ENCODE measurements at places on chromosomes 7 and 10.
A peak's percentile ranks its signal among the peaks of the same experiment; 100 is the strongest.

DNA sequence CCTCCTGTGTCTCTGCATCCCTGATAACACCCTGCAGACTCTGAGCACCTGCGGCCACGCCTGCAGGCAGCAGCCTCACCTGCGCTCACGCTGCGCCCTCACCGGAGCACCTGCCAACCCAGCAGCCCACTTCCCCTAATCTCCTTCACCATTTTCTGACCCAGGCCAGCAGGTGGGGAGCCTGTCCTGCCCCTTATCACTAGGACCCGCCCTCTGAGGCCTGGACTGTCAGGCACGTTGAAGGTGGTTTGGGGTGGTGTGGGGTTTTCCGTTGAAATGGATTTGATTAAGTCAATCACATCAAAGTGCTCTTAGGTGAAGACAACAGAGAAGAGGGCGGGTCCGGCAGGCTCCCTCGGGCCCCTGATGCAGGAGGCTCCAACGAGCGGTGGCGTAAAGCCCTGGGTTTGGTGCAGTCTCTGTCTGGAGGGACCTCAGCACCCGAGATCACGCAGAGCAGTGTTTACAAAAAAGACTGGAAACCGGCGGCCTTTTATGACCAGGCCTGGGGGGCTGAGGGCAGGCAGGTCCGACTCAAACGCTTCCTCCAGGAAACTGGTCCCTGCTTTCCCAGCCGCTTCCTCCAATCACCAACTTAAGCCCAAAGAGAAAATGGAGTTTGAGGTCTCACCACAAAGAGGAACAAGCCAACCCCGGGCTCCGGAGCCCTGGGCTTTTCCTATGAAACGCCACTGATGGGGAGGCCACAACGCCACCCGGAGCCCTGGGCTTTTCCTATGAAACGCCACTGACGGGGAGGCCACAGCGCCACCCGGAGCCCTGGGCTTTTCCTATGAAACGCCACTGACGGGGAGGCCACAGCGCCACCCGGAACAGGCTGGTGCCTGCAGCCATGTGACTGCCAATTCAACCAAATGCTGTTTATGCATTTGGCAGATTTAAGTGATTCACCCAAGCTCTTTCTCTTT, 45.5 kb downstream of the DPYSL4 start:
- DNase-seq = no peak

DNA sequence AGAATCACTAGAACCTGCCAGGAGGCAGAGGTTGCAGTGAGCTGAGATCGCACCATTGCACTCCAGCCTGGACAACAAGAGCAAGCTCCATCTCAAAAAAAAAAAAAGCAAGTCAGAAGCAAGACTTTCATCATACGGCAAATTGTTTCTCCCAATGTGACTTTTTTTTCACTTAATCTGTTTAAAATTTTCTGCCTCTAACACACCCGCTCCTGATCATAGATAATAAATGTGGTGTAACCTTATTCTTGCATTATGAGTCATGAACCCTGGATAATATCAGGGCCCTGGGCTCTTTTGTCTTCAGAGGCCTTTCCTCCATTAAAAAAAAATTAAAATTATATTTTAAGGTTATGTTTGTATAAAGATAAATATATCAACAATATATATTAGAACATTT, 111.4 kb upstream of the JCAD start:
- no peak for DNase-seq

DNA sequence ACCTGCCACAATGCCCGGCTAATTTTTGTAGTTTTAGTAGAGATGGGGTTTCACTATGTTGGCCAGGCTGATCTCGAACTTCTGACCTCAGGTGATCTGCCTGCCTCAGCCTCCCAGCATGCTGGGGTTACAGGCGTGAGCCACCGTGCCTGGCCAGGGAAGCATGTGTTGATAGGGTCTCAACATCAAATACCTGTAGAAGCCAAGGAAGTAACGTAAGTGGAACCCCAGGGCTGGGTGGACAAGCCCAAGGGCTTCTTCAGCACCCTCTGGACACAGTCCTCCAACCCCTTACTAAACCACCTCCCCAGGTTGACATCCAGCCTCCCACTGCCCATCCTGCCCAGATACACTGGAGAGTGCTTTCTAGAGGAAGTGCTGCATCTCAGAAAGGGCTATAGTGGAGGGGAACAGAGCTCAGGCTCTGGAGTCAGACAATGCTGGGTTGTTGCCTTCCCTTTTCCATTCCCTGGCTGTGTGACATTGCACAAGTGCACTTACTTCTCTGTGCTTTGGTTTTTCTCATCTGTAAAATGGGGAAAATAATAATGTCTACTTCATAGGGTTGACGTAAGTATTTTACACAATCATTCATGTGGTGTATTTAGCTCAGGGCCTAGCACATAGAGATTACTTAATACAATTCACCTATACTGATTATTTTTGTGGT, 73.9 kb upstream of the KAT6B start:
- DNase-seq = no peak

DNA sequence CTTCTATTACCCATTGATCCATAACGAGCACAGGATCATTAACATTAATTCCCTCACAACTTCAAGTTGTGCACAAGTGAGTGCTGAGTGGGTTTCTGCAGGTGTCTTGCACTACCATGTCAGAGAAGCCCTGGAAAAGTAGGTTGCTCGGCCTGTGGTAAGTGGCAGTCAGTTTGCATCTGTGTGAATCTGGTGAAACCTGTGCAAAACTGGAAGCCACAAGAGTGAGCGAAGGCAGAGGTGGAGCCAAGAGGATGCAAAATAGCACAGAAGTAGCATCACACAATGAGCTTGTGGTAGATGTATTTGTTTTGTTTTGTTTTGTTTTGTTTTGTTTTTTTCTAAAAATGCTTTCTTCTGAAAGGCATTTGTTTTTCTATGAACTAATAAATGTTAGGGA, 181.5 kb downstream of the THSD7A start:
- no peak for DNase-seq

- DNase-seq = no peak
Measured at GRCh38 chr10:48939790-48940325, at the start of gene LRRC18. Gene LRRC18, minus strand, starts transcription at chr10:48939840. Its CDS starts 25,685 bp downstream, at chr10:48914155.

- no peak for DNase-seq
Measured at GRCh38 chr7:51031216-51031615, 248.5 kb upstream of the GRB10 start.

- DNase-seq = no peak
Measured at GRCh38 chr10:102163342-102163989, 11.3 kb downstream of the NOLC1 start.

- DNase-seq = no peak
Measured at GRCh38 chr7:75872073-75872782, 6.6 kb upstream of the RHBDD2 start.

DNA sequence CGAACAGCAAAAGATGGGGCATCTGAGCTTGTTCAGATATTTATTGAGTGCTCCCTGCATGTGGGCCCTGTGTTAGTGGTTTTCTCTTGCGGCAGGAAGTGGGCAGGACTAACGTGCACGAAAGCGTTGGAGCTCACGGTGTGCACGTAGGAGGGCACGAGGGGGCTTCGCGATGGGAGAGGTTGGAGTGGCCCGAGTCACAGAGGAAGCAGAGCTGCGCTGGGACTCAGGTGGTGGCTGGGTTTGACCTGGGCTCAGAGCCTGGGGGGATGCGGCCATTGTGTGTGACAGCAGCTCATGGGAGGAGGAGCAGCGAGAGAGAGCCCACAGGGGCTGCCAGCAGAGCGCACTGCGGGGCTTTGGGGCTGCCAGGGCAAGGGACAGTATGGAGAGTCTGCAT, 7.7 kb downstream of the ZSCAN25 start:
- no peak for DNase-seq

DNA sequence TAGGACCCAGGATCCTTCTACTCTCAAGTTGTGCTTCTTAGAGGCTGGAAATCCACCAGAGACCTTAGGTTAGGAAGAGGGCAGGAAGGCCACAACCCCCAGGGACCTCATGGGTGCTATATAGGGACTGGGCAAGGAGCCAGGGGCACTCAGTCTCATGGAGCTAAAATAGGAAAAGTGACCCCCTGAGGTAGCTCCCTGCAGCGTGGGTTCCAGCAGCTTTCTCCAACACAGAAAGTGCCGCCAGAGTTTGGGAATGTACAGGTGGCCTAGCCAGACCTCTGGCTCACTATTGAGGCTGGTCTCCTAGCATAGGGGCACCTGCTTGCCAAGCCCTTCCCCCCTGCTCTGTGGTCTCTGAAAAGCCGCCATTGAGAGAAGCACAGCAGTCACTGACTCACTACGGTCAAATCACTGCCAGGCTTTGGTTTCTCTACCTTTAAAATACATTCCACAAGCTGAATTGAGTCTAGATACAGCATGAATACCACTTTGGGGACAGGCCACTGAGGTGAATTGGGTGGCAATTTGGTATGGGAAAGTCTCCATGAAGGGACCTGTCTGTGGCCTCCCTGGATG, 333.2 kb upstream of the PODXL start:
- DNase-seq = no peak

GRCh38 chr10:71520042-71520441, 123.3 kb downstream of the CDH23 start:
- no peak for DNase-seq

- DNase-seq = no peak
Measured at GRCh38 chr7:100372694-100373093, 593 bp upstream of the PILRA start.

GRCh38 chr7:45978010-45978681, 57.1 kb upstream of the IGFBP3 start:
- no peak for DNase-seq

DNA sequence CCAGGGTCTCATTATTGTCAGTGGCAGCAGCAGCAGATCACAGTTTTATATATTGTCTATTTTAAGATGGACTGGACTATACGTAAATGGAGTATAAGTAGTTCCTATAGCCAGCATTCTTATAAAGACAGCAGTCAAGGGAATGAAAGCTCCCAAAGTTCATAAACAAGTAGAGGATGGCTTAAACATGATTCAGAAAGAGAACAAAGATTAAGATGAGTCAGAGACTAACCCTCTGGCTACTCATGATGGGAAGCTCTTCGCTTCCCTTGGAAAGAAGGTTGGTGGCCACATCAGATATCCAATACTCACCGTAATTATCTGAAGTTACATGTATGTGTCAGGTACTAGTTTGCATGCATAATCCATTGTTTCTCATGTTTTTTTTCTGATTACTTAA, 277.0 kb downstream of the INHBA start:
- DNase-seq = no peak

DNA sequence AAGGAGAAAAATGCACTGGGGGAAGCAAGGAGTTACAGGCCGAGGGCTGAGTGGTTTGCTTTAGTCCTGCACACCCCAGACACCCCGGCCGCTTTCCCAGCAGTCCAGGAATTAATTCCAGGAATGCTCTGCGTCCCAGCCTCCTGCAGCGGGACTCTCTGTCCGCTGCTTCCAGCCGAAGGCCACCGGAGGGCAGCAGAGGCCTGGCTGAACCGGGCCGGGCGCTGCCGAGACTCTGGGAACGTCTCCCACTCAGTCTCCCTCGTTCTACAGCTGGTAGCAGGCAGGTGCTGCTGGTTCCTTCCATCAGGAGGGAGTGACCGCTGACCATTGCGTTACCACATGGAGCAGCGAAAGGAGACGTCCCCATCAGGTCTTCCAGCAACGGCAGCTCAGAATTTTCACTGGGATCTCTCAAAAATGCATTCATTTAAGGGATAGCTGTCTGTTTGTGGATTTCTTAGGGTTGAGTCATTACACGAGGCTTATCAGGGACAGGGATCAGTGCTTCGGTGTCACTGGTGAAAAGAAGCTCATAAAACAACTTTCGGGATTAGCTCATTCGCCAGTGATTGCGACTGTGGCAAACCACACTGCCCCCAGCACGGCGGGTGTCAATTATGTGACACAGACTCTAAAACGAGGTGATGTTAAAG, 24.9 kb upstream of the PITRM1 start:
- DNase-seq = peak; percentile 92

DNA sequence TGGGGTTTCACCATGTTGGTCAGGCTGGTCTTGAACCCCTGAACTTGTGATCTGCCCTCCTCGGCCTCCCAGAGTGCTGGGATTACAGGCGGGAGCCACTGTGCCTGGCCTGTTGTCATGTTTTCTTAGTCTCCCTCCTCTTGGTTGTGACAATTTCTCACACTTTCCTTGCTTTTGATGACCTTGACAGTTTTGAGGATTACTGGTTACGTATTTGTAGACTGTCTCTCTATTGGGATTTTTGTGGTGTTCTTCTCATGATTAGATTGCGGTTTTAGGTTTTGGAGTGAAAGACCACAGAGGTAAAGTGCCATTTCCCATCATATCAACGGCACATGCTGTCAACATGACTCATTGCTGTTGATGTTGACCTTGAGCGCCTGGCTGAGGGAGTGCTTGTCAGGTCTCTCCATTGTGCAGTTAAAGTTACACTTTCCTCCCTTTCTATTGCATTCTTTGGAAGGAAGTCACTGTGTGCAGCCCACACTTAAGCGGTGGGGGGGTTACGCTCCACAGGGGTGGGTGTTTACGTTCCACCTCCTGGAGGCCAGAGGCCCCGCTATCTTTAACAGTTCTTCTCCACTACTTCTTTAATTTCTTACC, 10.8 kb downstream of the NEURL1 start:
- no peak for DNase-seq

DNA sequence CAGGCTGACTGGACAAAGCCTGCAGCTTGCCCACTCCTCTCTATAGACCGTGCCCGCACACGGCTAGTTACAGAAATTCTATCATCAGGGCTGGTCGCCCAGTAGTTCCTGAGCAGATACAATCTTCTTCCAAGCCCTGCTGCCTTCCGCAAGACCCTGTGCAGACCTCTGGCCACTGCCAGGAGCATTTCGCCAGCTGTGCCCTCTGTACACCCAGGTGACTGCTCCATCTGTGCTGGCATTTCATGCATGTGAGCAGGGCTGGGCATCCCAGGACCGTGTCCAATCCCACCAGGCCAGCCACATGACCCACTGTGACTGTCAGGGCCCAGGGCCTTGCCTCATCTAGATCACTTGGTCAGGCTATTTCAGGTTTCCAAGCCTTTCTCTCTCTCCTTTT, 36.9 kb downstream of the HSPA12A start:
- DNase-seq = no peak

DNA sequence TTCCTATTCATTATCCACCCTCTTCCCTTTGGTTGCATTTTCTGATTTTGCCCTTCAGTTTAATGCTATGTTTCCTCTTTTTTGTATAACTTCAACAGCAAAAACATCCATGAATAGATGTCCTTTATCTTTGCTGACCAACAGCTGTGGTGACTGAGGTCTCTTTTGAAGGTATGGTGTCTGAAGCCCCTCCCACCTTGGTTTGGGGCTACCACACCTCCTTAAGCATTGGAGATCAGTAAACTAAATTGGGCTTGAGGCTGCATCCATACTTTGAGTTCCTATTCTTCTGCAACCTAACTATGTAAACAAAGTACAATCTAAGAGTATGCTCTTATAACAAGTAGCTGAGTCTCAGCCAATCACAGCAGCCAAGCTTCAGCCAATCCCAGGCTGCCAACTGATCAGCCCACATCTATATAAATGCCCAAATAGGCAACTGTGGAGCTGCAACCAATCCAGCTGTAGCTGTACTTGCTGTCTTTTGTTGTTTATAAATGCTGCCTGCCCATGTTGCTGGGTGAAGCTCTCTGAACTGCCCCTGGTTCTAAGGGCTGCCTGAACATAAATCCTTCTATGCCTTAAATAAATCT, 69.4 kb upstream of the PDLIM1 start:
- DNase-seq = no peak

GRCh38 chr10:86556933-86557649, 35.5 kb upstream of the WAPL start:
- DNase-seq = no peak

GRCh38 chr7:85829817-85830432, 643.1 kb upstream of the SEMA3D start:
- no peak for DNase-seq
